ENCODE measurements at places on chromosomes 1 and 21.

DNA sequence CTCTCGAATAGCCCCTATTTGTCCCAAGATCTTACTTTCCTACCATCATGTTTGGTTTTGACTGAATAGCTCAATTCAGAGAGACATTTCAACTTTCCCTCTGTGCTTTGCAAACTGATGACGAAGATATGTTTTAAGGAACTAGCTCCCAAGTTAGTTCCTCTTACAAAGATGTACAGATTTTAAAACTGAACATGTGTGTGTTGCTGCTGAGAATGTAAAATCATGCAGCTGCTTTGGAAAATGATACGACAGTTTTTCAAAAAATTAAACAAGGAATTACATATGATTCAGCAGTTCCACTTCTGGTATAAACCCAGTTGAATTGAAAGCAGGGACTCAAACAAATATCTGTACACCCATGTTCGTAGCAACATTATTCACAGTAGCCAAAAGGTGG, 33.6 kb downstream of the KIF26B start:
- DNase-seq = no peak

DNA sequence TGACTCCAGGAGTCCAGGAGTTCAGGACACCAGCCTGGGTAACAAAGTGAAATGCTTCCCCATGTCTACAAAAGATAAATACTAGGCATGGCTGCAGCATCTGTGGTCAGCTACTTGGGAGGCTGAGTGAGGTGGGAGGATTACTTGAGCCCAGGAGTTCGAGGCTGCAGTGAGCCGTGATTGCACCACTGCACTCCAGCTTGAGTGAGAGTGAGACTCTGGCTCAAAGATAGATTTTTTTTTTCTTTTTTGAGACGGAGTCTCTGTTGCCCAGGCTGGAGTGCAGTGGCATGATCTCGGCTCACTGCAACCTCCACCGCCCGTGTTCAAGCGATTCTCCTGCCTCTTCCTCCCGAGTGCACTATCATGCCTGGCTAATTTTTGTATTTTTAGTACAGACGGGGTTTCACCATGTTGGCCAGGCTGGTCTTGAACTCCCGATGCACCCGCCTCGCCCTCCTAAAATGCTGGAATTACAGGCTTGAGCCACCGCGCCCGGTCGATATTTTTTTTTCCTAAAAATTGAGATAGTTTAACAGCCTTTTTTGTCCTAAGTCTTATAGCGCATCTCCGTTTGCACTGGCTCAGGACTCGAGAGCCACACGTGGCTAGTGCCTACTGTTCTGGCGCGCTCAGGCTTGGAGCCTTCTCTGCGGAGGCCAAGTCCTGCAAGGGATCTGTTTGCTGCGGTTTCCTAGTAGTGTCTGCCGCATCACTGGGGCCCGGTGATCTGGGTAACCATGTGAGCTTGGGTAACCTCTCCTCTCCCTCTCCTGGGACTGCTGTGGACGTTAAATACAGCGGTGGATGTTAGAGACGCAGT, 1.0 kb upstream of the MFN2 start:
- no peak for DNase-seq

DNA sequence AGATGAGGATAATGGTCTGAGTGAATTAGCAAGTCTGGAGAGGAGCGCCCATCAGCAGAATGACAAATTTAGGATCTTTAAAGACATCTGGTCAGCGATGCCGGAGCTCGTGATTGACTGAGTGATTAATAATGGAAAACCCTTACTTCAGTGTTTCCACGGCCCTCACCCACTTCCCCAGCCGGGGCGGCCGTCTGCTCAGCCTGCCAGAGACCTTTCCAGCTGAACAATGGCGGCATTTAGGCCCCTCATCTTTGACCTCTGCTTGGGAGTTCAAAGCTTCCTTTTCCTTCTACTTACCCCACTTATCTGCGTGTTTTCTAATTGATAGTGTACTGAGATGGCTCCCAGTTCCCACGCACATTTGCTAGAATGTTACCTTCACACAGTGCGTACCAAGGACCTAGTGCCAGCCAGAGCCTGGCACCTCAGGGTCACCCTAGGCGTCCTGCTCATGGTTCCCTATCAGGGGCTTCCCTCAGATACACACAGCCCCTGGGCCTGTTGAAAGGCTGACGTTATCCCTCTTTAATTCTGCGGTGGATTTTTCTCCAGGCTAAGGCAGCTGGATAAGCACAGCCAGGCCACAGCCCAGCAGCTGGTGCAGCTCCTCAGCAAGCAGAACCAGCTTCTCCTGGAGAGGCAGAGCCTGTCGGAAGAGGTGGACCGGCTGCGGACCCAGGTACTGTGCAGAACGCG, 232.8 kb downstream of the SDCCAG8 start:
- no peak for DNase-seq

- DNase-seq = peak; percentile 68
Observed at GRCh38 chr1:55337801-55338447, 122.8 kb upstream of the USP24 start.

GRCh38 chr1:218643281-218643680, 298.1 kb downstream of the TGFB2 start:
- no peak for DNase-seq

DNA sequence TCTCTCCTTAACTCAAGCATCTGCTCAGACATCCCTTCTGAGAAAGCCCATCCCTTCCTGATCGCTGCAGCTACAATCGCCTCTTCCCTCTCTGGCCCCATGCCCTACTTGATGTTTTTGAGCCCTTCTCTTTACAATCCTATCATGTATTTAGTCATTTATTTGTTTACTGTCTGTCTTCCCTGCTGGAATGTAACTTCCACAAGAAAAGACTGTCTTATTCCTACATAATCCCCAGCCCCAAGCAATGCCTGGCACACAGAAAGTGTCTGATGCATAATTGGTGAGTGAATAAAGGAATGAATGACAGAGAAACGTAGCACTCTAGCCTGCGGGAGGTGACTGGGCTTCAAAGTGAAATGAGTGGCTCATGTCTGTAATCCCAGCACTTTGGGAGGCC, 25.4 kb downstream of the ECE1 start:
- no peak for DNase-seq

GRCh38 chr21:41768437-41769042, 1.7 kb upstream of the RIPK4 start:
- DNase-seq = peak; percentile 8

GRCh38 chr1:152953761-152954160, 6.8 kb downstream of the SPRR5 start:
- no peak for DNase-seq

DNA sequence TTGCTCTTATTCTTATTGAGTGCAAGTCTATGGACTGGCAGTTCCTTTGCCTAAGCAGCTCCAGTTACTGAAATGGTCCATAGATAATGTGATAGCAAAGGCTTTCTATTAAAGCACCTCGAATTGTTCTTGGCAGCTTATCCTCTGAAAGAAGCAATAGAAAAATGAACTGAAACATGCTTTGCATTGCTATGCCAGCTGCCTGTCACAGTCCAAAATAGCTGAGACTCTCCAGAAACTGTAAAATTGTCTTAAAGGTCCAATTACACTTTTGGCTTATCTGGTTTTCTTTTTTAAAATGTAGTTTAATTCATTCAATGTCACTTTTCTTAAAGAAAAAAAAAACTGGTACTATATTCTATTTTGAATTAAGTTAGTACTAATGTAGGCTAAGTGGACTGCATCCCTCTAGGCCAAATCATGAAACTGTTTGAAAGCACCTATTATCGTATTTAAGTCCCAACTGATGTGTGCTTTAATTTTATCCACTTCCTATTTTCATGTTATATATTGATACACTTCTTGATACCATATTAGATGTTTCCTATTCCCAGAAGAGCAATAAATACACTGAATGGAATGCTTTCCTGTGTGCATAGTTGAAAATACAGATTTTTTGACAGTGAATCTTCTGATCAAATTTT, 208.0 kb upstream of the DEPDC1 start:
- no peak for DNase-seq

GRCh38 chr1:164733070-164733469, 174.1 kb downstream of the PBX1 start:
- DNase-seq = no peak

DNA sequence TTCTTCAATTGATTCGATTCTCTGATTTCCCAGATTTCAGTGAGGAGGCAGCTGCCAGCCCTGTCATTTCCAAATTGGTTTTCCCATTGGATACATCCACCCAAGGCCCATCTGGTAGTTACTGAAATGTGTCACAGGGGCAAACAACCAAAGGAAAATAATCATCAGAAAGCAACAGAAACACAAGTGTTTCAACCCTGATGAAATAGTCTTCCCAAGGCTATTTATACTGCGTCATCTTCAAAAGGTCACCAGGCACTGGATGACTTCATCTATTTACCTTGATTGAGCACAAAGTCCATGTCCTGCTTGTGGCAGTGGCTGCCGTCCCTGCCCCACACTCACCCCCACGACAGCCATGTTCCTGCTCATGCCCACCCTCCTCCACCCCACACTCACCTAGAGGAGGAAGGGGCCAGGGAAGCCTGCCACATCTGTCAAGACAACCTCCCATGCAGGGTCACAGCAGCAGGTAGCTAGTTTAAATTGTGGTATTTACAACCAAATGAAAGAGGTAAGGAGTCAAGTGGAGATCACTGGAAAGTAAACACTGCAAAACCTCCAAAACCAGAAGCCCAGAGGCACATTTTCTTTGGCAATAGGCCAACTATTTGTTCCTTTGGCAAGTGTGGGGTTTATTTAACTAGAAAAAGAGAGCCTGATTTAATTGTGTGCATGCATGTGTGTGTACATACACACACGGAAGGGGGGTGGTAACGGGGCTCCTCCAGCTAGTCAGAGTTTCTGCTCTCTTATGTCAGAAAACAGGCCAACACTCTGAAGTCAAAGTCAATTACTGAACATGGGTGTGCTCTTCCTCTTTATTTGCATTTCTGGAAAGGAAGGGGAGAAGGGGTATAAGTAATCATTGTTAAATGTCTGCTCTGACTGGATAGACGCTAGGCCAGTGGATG, 49.5 kb upstream of the RAB4A start:
- no peak for DNase-seq

GRCh38 chr1:166165661-166166328, 1.0 kb downstream of the FAM78B start:
- DNase-seq = no peak

- DNase-seq = no peak
Observed at GRCh38 chr1:200173097-200173618, 145.6 kb downstream of the NR5A2 start.

DNA sequence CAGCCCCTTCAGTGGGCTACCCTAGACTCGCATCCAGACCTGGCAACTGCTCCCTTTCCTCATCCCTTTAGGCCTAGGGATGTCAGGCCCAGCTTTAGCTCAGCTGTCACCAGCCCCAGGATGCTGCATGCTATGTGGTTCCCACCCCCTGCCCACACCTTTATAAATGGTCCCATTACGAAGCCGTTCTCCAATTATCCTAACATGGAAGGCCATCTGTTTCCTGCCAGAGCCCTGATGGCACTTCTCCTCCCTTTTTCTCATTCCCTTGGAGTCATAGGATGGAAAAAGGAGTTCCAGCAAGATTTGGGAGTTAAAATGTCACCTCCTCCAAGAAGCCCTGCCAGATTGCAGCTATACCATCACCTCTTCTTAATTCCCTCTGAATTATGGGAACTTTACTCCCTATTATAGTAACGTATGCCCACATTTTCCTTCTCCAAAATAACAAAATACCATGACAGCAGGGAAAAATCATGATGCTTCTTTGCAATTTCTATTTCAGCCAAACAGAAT, 205.0 kb upstream of the GRIK3 start:
- DNase-seq = no peak

DNA sequence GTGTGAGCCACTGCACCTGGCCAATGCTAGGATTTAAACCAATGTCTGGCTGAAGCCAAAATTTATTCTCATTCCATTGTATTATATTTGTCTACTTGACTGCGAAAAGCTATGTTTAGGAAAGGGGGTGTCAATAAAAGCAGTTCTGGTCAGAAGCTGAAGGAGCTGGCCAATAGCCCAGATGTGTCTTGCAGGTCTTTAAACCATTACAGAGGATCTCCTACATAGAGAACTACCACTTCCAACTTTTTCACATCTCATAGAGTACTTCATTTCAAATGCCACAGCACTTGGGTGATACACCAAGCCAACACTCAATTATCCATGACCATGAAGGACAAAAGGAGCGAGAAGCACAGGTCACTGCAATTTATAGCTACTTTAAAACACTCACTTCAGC, 2.5 kb downstream of the SYT11 start:
- DNase-seq = no peak

DNA sequence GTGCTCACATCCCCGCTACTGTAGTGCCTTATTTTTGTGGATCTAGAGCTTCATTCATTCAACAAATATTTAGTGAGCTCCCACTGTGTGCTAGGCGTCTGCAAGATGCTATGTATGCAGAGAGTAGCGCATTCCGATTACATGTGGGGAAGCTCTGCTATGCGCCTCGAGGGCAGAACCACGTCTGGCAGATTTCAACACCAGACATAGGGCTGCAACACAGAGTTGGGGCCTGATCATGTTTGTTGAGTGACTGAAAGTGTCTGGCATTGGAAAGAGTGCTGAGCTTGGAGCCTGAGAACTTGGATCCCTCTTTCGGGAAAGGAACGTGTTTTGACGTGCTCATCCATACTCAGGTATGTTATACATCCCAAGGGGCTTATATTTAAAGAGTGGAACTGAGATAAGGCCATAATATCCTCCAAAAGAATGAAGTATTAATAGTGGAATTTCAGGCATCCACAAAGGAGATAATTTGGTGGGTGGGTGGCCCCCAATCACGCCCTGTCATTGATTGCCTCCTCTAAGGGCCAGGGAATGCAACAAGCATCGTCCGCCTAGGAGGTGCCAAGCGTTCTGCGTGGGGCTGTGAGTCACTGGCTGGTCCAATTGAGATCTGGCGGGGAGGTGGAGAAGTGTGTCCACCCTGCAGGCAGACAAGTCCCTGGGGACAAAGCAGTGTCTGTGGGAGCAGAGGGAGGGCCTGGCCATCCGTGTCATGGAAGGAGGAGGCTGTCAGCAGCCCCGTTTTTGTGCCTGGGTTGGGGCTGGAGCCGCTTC, 62.8 kb upstream of the ZBTB40 start:
- DNase-seq = no peak

DNA sequence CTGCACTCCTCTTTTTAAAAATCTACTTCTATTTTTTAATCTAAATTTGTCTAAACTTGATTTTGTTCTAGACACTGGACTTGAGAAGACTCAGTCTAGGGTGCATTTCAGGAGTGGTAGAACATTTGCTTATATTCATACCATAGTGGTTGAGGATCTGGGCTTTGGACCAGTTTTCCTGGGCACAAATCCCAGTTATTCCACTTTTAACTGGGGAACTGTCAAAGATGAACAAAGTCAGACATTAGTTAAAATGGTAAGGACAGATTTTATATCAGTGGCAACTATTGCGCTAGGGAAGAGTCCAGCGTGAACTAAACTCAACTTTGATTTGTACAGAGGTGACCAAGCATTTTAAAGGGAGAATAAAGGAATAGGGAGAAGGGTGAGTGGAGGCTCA, 102.4 kb downstream of the FMN2 start:
- DNase-seq = no peak

- peak; percentile 73 for DNase-seq
Observed at GRCh38 chr1:11838349-11839272, 9.0 kb downstream of the NPPA start.

GRCh38 chr1:171397851-171398469, 84.0 kb downstream of the FMO4 start:
- DNase-seq = no peak

- no peak for DNase-seq
Observed at GRCh38 chr1:179937668-179938254, 16.8 kb upstream of the CEP350 start.

- peak; percentile 52 for DNase-seq
Observed at GRCh38 chr1:161473348-161473747, 31.9 kb upstream of the FCGR2A start.

- no peak for DNase-seq
Observed at GRCh38 chr21:46061063-46061462, 36.8 kb upstream of the COL6A2 start.
